ENCODE measurements at places on chromosomes 11 and 22.

GRCh38 chr22:50678218-50678650, 5.6 kb downstream of the SHANK3 start:
- no peaks in the 10 kb centered on the region for H3K4me1 ChIP-seq
- H3K27me3 ChIP-seq, result peaks cover 40% of the 10 kb centered on the region
- H3K27ac ChIP-seq, result no peak overlapping the region
- no peak for DNase-seq
- no peak overlapping the region for H3K4me3 ChIP-seq

- no peak for DNase-seq
- H3K27me3 ChIP-seq, result no peaks in the 10 kb centered on the region
- no peak overlapping the region for H3K4me3 ChIP-seq
Measured at GRCh38 chr22:19654338-19654987, 59.8 kb upstream of the SEPTIN5 start.

DNA sequence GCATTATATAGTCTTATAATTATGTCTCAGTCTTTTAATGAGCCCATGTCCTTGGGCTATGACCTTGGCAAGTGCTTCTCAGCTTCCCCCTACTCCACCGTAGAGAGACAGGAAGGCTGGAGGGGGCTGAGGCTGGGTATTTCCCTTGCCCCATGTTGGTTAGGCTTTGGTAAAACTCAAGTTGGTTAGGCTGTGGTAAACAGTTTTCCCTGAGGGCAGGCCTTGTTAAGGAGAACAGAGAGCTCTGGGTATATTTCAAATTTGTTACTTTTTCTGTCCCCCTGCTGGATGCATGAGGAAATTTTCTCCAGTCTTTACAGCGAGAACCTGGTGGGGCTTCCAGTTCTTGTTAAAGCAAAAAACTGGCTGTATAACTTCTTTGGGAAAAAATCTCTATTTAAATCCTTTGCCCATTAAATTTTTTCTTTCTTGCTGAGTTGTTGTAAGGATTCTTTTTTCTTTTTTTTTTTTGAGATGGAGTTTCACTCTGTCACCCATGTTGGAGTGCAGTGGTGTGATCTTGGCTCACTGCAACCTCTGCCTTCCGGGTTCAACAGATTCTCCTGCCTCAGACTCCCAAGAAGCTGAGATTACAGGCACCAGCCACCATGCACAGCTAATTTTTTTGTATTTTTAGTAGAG, 12.2 kb upstream of the DCHS1 start:
- DNase-seq, result peak; percentile 47
- H3K4me3 ChIP-seq, result no peak overlapping the region
- H3K36me3 ChIP-seq, result no peaks in the 10 kb centered on the region
- H3K27me3 ChIP-seq, result 0 out of 2 replicates have a peak, but pooled peaks cover 4% of the 10 kb centered on the region
- no peaks in the 10 kb centered on the region for H3K4me1 ChIP-seq
- no peak overlapping the region for H3K27ac ChIP-seq

GRCh38 chr11:133898770-133899115, 53.4 kb upstream of the SPATA19 start:
- DNase-seq, result no peak
- H3K27me3 ChIP-seq, result no peaks in the 10 kb centered on the region
- H3K36me3 ChIP-seq, result no peaks in the 10 kb centered on the region
- H3K4me1 ChIP-seq, result no peaks in the 10 kb centered on the region
- no peak overlapping the region for H3K27ac ChIP-seq
- H3K4me3 ChIP-seq, result no peak overlapping the region

GRCh38 chr22:42434748-42435425, 2.7 kb upstream of the NFAM1 start:
- no peak for DNase-seq
- H3K27ac ChIP-seq, result no peak overlapping the region
- no peaks in the 10 kb centered on the region for H3K36me3 ChIP-seq
- H3K4me1 ChIP-seq, result peaks cover 2% of the 10 kb centered on the region
- H3K27me3 ChIP-seq, result peaks cover 58% of the 10 kb centered on the region

DNA sequence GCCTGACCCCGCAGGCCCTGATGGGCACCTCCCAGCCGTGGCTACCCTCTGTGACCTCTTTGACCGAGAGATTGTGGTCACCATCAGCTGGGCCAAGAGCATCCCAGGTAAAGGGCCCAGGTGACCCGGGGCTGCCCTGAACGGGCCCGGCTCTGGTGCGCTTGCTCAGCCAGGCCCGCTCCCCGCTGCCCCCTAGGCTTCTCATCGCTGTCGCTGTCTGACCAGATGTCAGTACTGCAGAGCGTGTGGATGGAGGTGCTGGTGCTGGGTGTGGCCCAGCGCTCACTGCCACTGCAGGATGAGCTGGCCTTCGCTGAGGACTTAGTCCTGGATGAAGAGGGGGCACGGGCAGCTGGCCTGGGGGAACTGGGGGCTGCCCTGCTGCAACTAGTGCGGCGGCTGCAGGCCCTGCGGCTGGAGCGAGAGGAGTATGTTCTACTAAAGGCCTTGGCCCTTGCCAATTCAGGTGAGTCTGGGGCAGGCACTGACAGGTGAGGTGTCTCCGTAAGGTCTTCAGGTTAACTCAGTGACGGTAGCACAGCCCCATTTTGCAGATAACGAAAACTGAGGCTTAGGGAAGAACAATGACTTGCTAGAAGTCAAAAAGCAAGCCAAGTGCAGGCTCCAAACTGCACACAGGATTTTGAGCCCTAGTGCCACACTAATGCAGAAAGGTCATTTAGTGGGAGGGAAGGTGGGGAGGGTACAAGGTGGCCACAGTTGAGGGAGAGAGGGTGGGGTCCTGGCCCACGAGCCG, 2.4 kb downstream of the TRMT112 start:
- no peaks in the 10 kb centered on the region for H3K27me3 ChIP-seq
- H3K4me3 ChIP-seq, result no peak overlapping the region
- no peaks in the 10 kb centered on the region for H3K36me3 ChIP-seq
- no peak overlapping the region for H3K27ac ChIP-seq
- H3K4me1 ChIP-seq, result peaks cover 6% of the 10 kb centered on the region
- DNase-seq, result no peak

DNA sequence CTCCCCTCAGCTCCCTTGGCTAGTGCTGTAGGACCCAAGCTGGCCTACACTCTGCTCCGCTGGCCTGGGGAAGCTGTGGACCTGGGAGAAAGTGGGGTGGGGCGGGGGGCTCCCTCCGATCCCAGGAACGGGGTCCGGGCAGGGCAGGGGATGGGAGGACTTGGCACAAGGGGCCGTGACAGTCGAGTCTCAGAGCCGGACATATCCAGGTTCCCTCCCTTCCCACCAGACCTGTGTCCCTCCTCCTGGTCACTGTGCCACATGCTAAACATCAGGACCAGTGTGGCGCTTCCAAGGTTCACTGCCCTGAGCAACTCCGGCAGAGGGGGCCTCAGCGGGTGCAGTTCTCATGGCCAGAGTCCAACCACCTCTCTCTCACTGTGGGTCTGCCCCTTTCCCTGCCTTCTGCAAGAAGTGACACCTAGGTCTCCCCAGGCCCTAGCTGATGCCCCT, 2.0 kb downstream of the DUSP8 start:
- H3K4me3 ChIP-seq, result no peak overlapping the region
- no peaks in the 10 kb centered on the region for H3K36me3 ChIP-seq
- H3K4me1 ChIP-seq, result no peaks in the 10 kb centered on the region

GRCh38 chr11:68903288-68904247, at the start of the genes IGHMBP2 and MRPL21:
Gene IGHMBP2, plus strand, starts transcription at chr11:68903891. Its CDS starts 62 bp downstream, at chr11:68903953.
Gene MRPL21, minus strand, starts transcription at chr11:68903832. Its CDS starts 22 bp downstream, at chr11:68903810.
- peak; percentile 75 for DNase-seq
- peak within 1 kb of the TSS; percentile 32 for H3K27ac ChIP-seq
- H3K36me3 ChIP-seq, result no peaks in the 10 kb centered on the region
- peak within 1 kb of the TSS; percentile 97 for H3K4me3 ChIP-seq
- H3K27me3 ChIP-seq, result no peaks in the 10 kb centered on the region

DNA sequence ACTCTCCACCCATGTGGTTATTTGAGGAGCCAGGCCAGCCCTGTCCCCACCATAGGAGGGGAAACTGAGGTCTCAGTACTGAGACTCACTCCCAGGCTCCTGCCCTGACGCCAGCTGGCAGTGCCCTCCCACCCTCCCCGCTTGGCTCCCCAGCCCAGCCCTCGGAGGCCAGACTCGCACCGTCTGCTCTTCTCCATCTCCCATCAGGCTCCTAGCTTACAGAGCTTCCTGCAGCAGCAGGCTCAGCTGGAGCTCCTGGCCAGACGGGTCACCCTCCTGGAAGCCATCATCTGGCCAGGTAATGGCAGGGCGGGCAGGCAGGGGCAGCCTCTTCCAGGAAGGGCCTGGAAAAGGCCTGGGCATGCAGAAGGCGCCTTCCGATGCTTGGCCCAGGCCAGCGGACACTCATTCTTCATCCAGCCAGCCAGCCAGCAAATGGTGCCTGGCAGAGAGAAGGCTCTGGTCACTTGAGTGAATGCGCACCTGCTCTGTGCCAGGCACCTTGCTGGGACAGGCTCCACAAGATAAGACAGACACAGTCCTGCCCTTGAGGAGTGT, 12.6 kb downstream of the RHBDD3 start:
- H3K27me3 ChIP-seq, result no peaks in the 10 kb centered on the region
- H3K36me3 ChIP-seq, result no peaks in the 10 kb centered on the region
- no peaks in the 10 kb centered on the region for H3K4me1 ChIP-seq
- H3K4me3 ChIP-seq, result no peak overlapping the region
- no peak overlapping the region for H3K27ac ChIP-seq
- no peak for DNase-seq

- H3K27me3 ChIP-seq, result peaks cover 11% of the 10 kb centered on the region
- H3K4me3 ChIP-seq, result no peak overlapping the region
- H3K27ac ChIP-seq, result no peak overlapping the region
- DNase-seq, result no peak
Measured at GRCh38 chr11:120180551-120181232, 30.1 kb upstream of the OAF start.

GRCh38 chr22:38843657-38844314, at the start of gene NPTXR:
Gene NPTXR, minus strand, starts transcription at chr22:38844028.
- H3K27me3 ChIP-seq, result peaks cover 91% of the 10 kb centered on the region
- H3K36me3 ChIP-seq, result no peaks in the 10 kb centered on the region
- H3K4me3 ChIP-seq, result no peak within 1 kb of the TSS
- DNase-seq, result no peak

GRCh38 chr22:30297991-30298701, 8.8 kb upstream of the CASTOR1 start:
- H3K27ac ChIP-seq, result no peak overlapping the region
- H3K36me3 ChIP-seq, result no peaks in the 10 kb centered on the region
- no peaks in the 10 kb centered on the region for H3K27me3 ChIP-seq
- H3K4me1 ChIP-seq, result peaks cover 15% of the 10 kb centered on the region
- DNase-seq, result no peak

DNA sequence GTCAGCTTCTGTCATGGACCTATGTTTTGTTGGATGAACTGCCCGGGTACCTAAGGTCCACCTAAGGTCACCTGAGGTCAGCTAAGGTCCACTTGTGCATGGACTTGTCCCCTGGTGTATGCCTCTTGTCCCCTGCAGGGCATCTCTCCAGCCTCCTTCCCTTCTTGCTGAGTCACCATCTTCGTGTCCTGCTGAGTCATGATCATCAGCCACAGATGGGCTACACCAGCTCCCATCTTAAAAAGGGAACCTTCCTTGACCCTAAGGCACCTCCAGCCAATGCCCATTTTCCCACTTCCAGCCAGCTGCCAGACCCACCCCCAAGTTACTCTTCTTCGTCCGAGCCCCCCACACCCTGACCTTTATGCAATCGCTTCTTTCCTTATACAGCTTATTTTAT, 544.9 kb downstream of the TBC1D22A start:
- H3K27ac ChIP-seq, result no peak overlapping the region
- no peak overlapping the region for H3K4me3 ChIP-seq
- no peak for DNase-seq

DNA sequence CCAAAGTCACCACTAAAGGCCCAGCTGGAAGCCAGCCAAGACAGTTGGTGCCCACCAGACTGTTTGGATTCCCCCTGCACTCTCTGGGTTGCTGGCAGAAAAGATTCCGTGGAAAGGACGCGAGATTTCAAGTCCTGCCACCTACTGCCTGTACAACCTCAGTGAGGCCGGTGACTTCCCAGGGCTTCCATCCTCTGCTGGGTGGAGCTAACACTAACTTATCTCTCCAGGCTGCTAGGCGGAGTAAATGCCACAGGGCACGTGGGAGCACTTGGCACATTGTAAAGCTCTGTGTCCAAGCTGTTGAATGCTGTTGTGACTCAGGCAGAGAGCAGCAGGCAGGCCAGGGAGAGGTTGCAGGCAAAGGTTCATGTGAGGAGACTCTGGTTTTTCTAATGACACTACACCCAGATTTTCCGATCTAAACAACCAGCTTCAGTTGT, 50.9 kb upstream of the CDON start:
- no peaks in the 10 kb centered on the region for H3K4me1 ChIP-seq
- H3K4me3 ChIP-seq, result no peak overlapping the region
- H3K27me3 ChIP-seq, result no peaks in the 10 kb centered on the region
- no peak for DNase-seq

GRCh38 chr11:39365809-39366436, 2093.5 kb downstream of the LRRC4C start:
- H3K36me3 ChIP-seq, result no peaks in the 10 kb centered on the region
- H3K4me1 ChIP-seq, result no peaks in the 10 kb centered on the region
- no peak for DNase-seq
- no peak overlapping the region for H3K27ac ChIP-seq
- no peaks in the 10 kb centered on the region for H3K27me3 ChIP-seq

DNA sequence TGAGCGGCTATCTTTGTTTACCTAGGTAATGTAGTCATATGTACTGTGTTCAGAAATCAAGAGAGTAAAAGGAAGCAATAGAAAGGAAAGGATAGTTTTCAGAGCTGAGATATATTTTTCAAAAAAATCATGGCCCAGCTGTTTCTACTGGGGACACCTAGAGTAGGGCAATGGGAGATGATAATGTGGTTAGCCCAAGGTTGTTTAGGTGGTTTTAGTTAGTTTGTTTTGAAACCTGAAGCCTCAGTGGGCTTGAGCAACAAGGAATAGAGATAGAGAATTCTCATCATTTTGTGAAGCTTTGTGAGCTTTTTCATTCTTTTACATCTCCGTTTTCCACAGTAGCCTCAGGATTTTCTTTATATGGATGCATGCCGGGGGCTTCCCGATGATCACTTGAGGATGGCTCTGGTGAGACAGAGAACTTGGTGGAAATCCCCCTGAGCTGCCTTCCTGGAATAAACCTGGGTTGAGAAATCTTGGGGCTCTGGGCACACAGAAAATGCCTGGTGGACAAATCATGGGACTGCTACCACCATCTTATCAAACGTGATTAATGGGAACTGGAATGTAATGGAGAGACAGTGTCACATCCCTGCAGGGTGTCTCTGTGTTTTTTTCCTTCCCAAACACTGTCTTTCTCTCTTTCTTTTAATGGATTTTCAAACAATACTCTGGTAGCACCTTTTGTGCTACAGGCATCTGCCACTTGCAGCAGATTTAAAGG, 49.0 kb downstream of the ARHGAP42 start:
- peak; percentile 13 for DNase-seq
- H3K36me3 ChIP-seq, result no peaks in the 10 kb centered on the region
- no peak overlapping the region for H3K27ac ChIP-seq
- no peaks in the 10 kb centered on the region for H3K27me3 ChIP-seq
- H3K4me1 ChIP-seq, result 0 out of 2 replicates have a peak, but pooled peaks cover 16% of the 10 kb centered on the region

DNA sequence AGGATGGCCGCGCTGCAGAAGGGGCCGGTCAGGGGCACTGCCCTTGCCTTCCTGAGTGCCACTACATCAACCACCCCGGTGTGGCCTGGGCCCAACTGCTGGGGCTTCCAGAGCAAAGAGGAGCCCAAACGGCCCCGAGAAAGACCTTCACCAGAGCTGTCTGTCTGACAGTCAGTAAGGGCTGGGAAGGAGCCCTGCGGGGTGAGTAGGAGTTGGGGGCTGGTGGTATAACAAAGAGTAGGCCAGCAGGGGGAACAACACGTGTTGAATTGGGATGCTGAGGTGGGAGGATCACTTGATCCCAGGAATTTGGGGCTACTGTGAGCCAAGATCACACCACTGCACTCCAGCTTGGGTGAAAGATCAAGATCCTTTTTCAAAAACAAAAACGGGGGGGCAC, 3.9 kb downstream of the GSTT4 start:
- no peak for DNase-seq
- no peaks in the 10 kb centered on the region for H3K36me3 ChIP-seq
- no peak overlapping the region for H3K27ac ChIP-seq
- H3K27me3 ChIP-seq, result no peaks in the 10 kb centered on the region
- no peaks in the 10 kb centered on the region for H3K4me1 ChIP-seq
